ENCODE measurements at places on chromosomes 6 and 20.

DNA sequence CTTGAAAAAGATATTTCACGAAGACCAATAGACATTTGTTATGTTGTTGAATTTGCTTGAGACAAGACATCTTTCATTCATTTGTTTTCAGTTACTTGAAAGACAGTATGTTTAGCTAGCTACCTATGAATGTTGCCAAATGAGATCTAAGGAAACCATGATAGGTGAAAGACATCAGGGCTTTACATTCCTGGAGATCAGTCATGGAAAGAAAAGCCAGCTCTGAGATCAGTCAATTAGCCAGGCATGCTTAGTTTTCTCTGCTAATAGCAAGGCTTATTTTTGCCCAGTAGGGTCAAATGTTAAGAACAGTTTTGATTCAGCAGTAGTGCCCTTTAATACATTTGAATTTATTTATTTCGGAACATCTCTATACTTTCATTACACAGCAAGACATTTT lies 116.5 kb upstream of the EDN1 start:
- no peak for DNase-seq

- DNase-seq, result no peak
Measured at GRCh38 chr6:20900389-20901160, 366.3 kb downstream of the CDKAL1 start.

GRCh38 chr6:165573671-165574070 lies 89.4 kb downstream of the PDE10A start:
- DNase-seq, result peak; percentile 94

GRCh38 chr6:157646012-157646411 lies 177.0 kb upstream of the SNX9 start:
- DNase-seq, result no peak

- no peak for DNase-seq
Measured at GRCh38 chr6:166771701-166772100, 144.7 kb upstream of the RPS6KA2 start.

- DNase-seq, result no peak
Measured at GRCh38 chr6:119172824-119173223, 94.4 kb upstream of the FAM184A start.

DNA sequence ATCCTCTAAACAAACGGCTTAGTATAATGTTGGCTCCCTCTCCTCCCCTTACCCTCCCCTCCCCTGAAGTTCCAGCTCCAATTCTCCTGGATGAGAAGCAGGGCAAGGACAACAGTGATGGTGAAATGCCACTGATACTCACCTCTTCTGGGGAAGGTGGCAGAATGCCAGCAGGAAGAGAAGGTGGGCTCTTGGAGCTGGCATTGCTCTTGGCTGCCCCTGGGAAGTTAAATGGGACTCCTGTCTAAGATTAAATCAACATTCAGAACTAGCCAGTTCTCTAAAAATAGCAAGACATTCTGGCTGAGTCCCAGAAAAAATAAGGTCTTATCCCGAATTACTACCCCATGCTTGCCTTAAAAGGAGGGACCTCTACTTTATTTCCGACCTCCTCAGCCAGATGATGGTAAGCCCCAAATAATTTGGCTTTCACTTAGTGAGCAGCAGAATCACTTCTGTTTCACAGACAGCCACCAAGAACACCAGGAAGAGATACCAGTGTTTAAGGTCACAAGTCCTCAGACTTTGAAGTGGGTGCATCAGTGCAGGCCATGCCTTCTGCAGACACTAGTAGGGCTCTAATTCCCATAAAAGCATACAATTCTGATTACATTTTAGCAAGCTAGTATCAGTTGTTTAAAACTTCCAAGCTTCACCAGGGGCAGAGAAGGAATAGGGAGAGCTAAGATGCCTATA lies 46.0 kb upstream of the IL17A start:
- no peak for DNase-seq

DNA sequence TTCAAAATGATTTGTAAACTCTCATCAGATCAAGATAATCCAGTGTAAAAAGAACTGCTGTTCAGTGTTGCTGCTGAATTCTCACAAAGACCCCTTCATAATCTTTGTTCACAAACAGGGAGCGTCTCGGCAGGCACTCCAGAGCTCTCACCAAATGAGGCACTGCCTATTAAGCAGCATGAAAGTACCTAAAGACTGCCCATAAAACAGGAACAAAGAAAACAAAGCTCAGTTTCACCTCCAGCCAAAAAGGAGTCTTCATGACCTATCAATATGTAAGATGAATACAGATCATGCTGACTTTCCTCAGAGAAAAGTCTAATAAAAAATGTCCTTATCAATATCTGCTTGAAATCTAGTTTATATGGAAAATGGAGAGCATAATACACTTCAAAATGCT lies 41.8 kb downstream of the GPR63 start:
- no peak for DNase-seq

- DNase-seq, result no peak
Measured at GRCh38 chr6:108684771-108685329, 124.1 kb downstream of the FOXO3 start.
